Activated CD4-positive, alpha-beta T cell treated with anti-CD3 and anti-CD28 coated beads, Interleukin-2, amount 50 U/mL, for 24 hours (primary cell): ENCODE measurements at places on chromosomes 7 and 10.

- no peak for DNase-seq
Measured at GRCh38 chr10:49168831-49169500, 19.2 kb downstream of the TMEM273 start.

DNA sequence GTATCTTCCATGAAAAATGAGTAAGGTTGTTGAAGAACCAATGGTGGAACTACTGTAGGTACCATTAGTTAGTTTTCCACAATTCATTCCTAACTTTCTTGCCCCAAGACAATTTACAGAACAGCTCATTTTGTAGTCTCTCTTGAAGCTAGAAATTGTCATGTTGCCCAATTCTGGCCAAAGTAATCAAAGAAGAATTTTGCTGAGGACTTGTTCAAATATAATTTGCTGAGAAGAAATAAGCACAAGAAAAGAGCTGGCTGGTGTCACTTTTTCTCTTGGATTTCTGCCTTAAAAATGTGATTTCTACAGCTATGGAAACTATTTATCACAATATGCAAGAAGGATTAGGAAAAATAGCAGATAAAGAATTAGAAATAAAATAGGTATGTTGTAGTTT, 199.2 kb upstream of the SEMA3A start:
- DNase-seq, result no peak

DNA sequence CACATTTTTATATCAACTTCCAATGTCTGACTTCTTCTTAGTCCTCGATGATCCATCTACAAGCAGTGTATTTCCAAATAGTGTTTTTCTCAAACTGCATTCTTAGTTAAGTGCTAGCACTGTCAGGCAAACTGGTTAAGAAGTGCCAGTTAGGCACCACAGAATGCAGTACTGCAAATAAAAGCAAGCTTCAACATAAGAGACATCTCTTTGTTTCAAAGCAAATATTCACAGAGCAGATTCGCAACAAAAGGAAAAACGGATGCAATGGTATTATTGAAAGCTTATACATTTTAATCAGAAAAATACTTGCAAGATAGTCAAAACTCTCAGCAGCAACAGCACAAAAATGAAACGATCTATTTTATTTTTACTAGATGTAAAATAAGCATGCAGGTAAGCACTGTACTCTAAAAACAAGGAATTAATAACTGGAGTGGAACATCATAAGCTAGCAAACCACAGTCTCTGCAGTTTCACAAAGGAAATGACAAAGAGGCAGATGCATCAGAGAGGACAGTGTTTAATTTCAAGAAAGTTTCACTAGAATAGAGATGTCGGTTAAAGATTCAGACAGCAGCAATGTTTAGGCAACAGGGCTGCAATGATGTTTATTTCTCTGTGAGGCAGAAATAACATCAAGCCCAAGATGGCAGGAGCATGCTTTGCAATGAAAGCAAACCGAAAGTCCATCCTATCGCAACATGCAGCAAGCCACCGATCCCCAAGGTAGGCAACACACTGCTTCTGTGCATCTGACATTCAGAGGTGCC, 82.0 kb downstream of the FGFR2 start:
- DNase-seq, result no peak

GRCh38 chr10:35765066-35765527, 123.0 kb upstream of the FZD8 start:
- DNase-seq, result no peak

- DNase-seq, result no peak
Measured at GRCh38 chr7:90445633-90446032, 23.8 kb upstream of the PTTG1IP2 start.

DNA sequence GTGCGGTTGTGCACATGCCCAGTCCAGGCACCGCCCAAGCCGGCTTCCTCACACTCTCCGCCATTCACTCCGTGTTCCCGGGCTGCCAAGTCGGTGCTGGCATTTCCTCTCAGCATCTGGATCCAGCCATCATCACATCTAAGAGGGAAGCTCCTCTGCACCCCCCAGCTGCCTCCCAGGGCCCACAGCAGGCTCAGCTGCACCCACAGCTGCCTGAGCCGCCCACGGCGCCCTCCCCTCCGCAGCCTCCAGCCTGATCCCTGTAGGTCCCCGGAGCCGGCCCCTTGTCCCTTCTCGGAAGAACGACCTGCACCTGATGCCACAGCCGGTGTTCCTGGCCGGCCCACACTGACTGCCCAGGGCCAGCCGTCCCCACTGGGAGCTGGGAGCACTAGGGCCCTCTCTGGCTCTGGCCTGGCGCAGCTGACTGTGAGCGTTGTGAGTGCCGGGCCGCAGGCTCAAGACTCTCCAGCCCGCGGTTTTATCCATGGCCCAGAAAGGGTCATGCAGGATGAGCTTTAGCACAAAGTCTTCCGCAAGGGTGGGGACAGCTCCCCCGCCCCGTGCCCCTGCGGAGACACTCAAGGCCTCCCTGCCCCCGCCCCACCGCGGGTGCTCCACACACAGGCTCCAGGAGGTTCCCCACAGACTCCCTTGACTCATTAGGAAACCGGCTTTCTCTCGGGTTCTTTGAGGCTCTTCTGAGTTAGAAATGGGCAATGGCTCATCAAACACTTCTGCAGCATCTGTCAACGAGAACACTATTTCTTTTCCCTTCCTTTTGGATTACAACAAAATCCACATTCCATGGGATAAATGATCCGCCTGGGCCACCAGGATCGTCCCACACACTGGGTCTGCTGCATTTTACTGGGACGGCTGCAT, 31.2 kb downstream of the CFAP46 start:
- DNase-seq, result no peak

GRCh38 chr10:71409516-71410104, 12.9 kb downstream of the CDH23 start:
- no peak for DNase-seq

GRCh38 chr10:120424198-120424464, 32.9 kb upstream of the PLPP4 start:
- DNase-seq, result no peak
